ENCODE measurements at places on chromosomes 1 and 21.

DNA sequence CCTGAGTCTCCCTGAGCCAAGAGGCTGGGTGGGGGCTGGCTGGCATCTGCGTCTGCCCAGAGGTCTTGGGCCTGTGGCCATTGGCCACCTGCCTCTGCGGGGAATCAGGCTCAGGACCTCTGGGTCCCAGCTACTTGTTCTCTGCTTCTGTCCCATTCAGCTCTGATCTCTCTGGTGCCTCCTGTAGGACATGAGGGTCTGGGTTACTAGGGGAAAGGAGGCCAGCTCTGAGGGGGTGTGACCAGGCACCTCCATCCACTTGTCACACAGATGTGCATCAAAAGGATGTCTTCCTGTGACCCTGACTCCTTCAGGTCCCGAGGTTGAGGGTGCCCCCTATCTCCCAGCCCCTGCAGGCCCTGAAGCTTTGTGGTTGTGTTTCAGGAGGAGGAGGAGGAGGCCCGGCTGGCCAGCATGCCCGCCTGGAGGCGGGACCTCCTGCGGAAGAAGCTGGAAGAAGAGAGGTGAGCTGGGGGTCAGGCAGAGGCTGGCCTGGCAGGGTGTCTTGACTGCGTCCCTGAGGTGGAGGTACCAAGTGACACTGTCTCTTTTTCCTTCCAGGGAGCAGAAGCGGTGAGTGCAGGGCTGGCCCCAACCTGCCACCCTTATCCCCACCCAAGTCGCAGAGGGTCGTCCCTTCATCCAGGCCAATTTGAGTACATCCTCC lies 9.0 kb downstream of the TNFRSF25 start:
- DNase-seq: no peak

- DNase-seq: no peak
Measured at GRCh38 chr1:160400646-160401486, 502 bp downstream of the VANGL2 start.

DNA sequence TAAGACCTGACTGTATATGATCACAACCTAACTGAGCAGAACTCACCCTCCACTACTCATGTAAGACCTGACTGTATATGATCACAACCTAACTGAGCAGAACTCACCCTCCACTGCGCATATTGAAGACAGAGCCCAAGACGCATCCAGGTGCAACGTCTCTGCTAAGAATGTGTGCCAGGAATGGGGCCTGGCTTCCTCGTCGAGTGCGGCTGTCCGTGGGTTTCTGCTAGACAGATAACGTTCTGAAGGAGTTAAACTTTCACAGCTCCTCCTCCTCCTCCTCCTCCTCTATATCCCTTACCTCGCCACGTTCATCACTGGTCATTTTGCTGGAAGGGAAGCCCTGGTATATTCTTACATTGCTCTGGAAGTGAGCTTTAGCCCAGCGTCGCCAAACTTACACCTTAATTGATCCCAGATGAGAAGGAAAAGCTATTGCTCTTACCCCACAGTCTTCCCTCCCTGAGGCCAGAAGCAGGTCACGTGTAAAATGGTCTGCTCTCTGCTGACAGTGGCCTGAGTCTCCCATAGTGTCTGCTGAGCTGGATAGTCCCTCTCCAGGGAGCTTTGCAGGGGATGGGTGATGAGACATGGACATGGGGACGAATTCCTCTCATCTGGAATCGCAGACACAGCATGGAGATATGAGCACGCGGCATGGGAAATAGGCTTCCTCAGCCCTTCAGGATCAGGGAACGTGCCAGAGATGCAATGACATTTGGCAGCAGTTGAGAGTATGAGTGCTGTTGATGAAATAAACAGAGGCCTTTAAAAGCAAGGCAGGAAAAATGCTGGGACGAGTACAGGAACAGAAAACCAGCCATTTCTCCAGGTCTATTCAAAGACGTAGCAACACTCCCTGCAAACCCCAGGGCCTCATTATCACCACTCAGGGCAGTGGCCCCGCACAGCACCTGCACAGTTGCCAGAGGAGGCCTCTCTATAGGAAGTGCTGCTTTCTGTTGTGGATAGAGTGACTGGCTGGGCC lies 528.1 kb downstream of the KIF26B start:
- DNase-seq: no peak

- no peak for DNase-seq
Measured at GRCh38 chr1:34844252-34844634, 15.3 kb downstream of the SMIM12 start.

DNA sequence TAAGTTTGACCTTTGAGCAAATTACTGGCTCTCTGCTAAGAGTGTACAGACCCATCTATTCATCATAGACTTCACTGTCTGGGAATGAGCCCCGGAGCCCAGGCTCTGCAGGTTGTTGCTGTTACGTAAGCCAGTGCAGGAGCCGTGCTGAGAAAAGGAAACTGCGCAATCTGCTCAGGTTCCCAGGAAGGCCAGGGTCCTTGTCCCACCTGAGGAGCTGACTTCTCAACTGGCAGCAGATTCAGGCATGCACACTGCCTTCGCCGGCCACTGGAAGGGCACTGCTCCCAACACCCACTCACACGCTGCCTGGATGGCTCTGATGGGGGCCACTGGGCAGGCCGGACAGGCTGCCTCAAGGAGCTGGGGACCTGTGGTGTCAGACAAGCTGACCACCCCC lies 19.5 kb downstream of the RCAN1 start:
- no peak for DNase-seq

GRCh38 chr1:63718541-63718970 lies 55.3 kb upstream of the ROR1 start:
- DNase-seq: no peak

DNA sequence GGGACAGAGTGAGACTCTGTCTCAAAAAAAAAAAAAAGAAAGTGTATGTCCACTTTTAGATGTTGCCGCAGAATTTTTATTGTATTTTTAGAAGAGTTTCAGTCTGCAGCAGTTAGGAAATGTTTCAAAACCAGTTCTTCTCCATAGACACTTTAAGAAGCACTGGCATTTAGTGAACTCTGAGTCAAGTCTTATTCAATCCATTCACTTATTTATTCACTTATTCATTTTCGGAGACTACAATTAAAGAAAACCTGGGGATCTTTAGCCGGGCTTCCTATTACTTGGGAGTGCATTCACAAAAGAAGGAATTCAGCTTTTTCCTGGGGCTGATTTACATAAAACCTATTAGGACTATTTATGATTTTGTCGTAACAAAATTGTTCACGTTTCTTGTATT lies 12.3 kb downstream of the RCAN3 start:
- no peak for DNase-seq

GRCh38 chr21:33265664-33266049 lies 510 bp upstream of the IL10RB start:
- no peak for DNase-seq

GRCh38 chr1:17404034-17404684 lies 32.2 kb downstream of the PADI6 start:
- no peak for DNase-seq

DNA sequence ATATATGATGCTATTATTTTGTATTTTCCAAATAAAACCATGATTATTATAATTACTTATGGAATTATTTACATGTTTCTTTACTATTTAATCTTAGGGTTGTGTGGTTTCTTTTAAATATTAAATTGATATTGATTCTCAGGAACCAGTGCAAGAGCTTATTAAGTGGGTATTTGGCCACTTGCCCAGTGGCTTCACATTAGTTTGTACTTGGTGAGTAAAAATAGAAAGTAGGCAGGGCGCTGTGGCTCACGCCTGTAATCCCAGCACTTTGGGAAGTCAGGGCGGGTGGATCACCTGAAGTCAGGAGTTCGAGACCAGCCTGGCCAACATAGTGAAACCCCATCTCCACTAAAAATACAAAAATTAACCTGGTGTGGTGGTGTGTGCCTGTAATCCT lies 497.1 kb downstream of the PTPRC start:
- DNase-seq: no peak

DNA sequence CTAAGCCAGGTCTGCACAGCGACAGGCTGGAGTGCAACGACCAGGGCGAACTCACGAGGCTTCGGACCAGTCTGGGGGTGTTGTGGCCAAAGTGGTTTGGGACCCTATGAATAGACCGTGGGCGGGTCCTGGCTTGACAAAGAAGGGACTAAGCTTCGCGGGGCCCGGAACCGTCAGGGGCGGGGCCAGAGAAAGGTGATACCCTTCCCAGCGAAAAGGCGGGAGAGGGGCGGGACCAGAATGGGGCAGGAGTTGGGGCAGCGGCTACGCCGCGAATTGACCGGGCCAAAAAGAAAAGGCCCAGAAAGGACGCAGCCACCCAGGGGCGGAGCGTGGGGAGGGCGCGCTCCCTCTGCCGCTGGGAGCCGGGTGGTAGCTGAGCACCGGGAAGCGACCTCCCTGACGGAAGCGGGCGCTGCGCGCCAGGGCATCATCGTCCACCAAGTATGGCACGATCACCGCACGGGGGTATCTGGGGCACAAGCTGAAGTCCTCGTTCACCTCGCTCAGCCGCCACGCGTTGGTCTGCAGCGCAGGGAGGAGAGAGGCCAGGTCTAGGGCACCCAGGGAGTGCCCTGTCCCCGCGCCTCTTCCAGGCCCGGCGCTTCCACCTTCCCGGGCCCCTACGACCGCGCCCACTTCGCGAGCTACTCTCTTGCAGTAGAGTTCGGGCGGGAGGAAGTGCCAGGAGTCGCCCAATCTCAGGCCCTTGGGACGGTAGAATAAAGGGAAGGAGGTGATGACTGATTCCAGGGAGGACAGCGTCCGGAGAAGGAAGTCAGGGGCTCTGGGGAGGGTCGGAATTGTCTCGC lies 6.7 kb upstream of the FAM167B start:
- no peak for DNase-seq

DNA sequence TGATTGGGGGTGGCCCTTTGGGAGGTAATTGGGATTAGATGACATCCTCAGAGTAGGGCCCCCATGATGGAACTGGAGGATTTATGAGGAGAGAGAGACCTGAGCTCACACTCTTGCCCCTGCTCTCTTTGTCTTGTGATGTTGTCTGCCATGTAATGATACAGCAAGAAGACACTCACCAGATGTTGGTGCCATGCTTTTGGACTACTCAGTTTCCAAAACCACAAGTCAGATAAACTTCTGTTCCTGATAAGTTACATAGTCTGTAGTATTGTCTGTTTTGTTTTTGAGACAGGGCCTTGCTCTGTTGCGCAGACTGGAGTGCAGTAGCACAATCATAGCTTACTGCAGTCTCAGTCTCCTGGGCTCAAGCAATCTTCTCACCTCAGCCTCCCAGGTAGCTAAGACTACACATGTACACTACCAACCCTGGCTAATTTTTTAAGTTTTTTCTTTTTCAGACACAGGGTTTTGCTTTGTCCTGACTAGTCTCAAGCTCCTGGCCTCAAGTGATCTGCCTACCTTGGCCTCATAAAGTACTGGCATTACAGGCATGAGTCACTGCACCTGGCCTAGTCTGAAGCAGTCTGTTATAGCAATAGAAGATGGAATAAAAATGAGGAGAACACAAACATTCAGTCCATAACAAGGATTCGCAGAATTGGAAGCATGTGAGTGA lies 115.0 kb upstream of the GALNT2 start:
- DNase-seq: no peak

- DNase-seq: no peak
Measured at GRCh38 chr1:1176931-1177330, 3.3 kb downstream of the TTLL10 start.

GRCh38 chr1:211420389-211420788 lies 71.6 kb downstream of the RD3 start:
- no peak for DNase-seq

- no peak for DNase-seq
Measured at GRCh38 chr1:246583448-246584185, 17.4 kb downstream of the CNST start.

- DNase-seq: no peak
Measured at GRCh38 chr1:57623791-57624538, 200.1 kb upstream of the DAB1 start.

GRCh38 chr1:59561796-59562195 lies 253.0 kb upstream of the HOOK1 start:
- no peak for DNase-seq

GRCh38 chr1:22711591-22712501 lies 1.2 kb downstream of the EPHB2 start:
- no peak for DNase-seq

DNA sequence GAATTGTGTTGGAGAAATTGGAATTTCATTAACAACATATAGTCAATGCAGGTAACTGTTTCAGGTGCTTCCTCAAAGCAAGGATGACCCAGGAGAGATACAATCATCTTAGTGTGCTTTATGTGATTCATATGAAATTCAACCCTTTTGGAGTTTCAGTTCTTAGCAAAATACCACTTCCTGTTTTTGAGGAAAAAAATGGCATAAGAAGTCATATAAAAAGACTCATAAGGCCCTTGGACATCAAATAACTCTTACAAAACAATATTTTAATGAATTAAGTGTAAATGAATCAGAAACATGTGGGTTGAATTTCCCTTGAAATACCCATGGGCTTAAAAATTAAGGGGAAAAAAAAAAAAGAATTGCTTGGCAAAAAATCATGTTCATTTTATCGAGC lies 926.6 kb downstream of the LTN1 start:
- no peak for DNase-seq

DNA sequence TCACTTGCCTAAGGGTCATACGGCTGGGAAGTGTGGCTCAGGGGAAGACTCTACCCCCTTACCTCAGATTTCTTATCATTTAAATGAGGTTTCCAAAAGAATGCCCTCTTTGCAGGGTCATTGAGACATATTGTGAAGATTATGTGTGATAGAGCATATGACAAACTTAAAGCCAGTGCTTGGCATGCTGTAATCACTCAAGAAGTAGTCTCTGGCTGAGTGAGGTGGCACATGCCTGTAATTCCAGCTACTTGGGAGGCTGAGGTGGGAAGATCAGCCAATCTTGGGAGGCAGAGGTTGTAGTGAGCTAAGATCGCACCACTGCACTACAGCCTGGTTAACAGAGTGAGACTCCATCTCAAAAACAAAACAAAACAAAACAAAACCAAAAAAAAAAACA lies 7.5 kb upstream of the LDLRAD2 start:
- no peak for DNase-seq

GRCh38 chr1:83673312-83673711 lies 325.6 kb downstream of the TTLL7 start:
- DNase-seq: no peak

DNA sequence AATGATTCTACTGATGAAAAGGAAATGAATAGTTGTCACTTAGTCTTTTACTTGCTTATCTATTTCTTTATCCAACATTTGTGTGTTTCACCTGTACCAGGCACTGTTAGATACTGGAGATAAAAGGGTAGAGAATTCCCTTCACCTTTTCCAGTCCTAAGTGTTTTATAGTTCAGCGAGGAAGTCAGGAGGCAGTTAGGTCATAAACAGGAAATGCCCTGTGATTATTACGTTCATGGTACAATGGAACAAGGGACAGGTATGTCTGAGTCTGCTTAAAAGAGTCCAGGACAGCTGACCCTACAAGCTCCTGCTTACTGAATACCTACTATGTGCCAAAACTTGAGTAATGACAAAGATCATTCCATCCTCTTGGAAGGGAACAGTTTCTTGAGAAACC lies 77.8 kb downstream of the TNR start:
- no peak for DNase-seq

All from stimulated activated CD4-positive, alpha-beta T cell treated with anti-CD3 and anti-CD28 coated beads, Interleukin-1b, Interleukin-23, amount 100 ng/mL, for 1 hour (primary cell).